ENCODE measurements at places on chromosomes 3 and 15.

- DNase-seq = no peak
Observed at GRCh38 chr3:133055339-133055738, 17.1 kb downstream of the TMEM108 start.

DNA sequence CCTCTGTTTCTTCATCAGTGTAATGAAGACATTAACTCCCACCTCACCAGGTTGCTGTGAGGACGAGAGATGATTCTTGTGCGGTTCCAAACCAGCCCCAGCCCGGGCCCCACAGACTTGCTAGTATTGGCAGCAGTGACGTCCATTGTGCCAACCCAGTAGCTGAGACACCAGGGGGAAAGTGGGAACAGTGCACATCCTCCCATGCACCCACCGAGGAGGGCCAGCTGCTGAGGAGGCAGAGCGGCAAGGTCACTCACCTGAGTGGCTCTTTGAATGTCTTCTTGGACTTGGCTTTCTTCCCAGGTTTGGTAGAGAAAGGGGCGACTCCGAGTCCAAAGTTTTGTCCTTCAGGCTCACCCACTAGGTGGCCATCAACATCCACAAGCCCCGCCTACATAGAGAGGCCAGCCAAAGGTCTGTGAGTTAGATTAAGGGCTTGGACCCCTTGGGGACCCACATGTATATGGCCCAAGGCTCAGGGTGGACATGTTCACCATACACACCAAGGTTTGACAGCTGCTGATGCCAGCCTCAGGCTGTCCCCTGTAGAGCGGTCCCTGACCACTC, 38.0 kb downstream of the KIF9 start:
- no peak for DNase-seq

- DNase-seq = no peak
Observed at GRCh38 chr3:155398046-155398445, 104.6 kb upstream of the STRIT1 start.

DNA sequence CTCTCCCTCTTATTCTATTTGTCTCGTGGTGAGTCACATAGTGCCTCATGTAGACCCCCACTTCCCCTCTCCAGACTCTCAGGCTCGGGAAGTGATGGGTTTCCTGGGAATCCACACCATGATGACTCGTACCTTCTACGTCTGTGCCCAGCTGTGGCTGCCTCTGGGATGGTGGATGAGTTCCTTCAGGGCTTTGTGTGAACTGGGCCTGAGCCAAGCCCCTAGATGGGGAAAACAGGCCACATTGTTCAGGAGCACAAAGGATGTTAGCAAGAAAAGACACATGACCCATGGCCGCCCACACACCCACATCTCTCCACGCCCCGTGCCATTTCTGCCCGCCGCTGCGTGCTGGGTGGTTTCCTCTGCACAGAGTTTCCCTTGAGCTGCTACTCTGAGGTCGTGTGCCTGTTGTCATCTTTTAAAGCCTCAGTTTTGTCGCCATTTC, 10.5 kb downstream of the ISG20 start:
- DNase-seq = peak; percentile 61

DNA sequence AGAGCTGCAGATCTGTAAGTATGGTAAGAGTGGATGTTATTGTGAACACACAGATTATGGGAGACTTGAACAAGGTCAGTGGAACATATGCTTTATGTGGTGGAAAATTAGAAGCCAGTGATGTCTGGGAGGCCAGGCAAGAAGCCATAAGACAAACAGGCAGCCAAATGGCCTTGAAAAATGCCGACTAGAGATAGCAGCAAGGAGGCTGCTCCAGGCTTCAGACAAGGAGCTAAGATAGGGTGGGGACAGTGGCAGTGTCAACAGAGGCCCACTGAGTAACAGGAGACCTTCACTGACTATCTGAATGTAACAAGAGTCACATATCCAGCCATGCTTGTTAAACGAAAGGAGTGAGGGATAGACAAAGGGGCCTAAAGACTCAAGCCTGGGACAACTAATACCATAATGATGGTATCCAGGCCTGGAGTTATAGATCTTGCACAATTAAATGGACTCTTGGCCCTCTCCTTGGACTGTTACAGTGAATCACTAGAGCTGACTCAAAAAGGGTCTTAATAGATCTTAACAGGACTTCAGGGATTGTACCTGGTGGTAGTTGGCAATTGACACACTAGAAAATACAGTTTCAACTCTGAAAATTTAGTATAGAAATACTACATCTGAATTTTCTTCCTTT, 50.6 kb downstream of the CFAP20DC start:
- no peak for DNase-seq

DNA sequence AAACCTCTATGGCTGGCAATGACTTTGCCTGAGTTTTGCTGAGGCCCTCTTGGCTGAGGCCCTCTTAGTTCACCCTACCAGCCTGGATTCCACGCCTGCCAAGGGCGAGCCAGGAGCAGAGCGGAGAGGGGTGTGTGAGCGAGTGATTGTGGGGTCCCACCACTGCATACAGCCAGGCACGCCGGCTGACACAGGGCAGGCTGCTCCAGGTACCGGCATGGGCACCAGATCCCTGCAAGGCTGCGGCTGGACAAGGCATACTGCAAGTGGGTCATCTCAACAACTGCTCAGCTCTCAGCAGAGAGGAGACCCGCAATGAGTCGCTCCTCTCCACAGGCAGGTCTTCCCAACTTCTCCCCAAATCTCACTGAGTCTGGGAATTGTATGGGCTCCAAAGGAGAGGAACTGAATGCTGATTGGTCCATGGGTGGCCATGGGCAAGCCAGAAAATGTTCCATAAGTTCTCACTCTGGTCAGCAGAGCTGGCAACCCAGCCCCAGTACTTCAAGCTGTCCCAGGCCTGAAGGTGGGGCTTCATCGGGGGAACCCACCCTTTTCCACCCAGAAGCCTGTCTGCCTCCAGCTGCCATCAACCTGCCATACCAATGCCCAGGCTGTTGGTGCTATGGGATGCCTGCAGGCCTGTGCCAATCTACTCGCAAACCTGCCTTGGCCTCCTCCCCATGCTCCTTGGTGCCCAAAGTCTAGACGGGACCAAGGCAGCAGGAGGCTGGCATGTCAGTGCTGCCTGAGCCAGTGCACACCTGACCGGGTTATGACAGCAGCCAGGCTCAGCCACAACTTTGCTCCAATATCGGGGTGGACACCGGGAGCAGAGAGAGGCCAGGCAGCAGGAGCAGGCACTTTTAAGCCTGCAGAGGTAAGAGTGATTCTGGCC, 1273.6 kb upstream of the GBE1 start:
- DNase-seq = no peak

GRCh38 chr3:113223475-113224281, 12.3 kb downstream of the BOC start:
- no peak for DNase-seq

DNA sequence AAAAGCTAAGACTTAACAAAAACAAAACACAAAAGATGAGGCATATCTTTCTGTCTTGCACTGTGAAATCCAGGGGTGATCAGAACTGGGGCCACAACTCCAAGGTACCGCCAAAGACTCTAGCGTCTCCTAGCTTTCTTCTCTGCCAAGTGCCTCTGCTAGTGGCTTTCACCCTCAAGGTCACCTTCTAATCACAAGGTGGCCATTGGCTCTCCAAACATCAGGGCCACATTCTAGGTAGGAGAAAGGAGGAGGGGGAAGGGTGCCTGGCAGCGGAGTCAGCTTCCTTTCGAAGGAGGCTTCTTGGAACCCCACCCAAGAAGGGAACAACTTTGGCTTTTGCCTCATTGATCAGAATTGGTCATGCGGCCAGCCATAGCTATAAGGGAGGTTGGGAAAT, 168.8 kb upstream of the SMAD3 start:
- no peak for DNase-seq

DNA sequence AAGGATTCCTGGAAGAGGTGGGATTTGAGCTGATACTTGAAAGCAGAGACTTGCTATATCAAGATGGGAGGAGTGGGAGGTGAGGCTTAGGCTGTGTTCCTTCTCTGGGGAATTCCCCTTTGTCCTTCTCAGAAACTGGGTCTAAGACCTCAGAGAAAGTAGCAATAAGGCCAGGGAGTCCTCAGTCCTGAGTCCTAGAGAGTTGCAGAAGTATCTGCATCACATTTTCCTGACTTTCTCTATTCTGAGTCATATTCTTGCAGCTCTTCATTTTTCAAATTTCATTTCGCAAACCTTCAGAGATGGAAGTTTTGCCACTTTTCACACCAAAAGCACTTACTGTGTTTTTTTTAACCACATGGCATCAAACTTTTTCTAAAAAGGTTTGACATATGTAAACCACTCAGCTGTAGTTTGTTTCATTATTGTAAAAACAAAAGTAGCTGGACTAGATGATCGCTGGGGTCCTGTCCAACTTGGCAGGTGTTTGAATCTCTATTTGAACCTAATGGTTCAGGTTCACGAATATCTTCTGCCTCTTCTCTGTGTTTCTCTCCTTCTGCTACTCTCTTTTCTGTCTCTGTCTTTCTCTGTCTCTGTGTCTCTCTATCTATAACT, 21.3 kb downstream of the COLQ start:
- no peak for DNase-seq

DNA sequence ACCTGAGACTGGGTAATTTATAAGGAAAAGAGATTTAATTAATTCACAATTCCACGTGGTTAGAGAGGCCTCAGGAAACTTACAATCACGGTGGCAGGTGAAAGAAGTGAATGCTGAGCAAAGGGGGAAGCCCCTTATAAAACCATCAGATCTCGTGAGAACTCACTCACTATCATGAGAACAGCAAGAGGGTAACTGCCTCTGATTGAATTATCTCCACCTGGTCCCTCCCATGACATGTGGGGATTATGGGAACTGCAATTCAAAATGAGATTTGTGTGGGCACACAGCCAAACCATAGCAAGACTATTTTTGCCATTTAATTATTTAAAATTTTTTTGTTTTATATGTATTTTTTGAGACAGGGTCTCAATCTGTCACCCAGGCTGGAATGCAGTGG, 27.0 kb upstream of the KCTD6 start:
- DNase-seq = no peak

DNA sequence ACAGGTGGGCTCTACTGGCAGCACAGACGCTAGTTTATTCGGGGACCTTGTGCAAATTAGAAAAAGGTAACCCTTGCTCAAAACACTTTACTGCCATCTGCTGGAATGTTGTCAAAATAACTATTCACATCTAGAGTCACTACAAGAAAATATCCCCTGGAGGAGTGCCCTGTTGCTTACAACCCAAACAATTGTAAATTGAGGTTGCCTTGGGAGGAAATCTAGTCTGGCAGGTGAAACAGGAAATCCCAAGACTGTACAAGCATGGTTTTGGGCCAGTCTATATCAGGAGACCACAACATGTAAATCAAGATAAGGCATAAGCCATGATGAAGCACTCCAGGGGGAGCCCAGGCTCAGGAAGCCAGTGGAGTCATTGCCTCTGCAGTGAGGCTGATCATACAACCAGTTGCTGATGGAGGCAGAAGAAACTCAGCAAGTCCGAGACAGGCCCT, 136.8 kb upstream of the ACP3 start:
- DNase-seq = peak; percentile 41

GRCh38 chr3:12981306-12982275, 91.6 kb downstream of the IQSEC1 start:
- DNase-seq = no peak

DNA sequence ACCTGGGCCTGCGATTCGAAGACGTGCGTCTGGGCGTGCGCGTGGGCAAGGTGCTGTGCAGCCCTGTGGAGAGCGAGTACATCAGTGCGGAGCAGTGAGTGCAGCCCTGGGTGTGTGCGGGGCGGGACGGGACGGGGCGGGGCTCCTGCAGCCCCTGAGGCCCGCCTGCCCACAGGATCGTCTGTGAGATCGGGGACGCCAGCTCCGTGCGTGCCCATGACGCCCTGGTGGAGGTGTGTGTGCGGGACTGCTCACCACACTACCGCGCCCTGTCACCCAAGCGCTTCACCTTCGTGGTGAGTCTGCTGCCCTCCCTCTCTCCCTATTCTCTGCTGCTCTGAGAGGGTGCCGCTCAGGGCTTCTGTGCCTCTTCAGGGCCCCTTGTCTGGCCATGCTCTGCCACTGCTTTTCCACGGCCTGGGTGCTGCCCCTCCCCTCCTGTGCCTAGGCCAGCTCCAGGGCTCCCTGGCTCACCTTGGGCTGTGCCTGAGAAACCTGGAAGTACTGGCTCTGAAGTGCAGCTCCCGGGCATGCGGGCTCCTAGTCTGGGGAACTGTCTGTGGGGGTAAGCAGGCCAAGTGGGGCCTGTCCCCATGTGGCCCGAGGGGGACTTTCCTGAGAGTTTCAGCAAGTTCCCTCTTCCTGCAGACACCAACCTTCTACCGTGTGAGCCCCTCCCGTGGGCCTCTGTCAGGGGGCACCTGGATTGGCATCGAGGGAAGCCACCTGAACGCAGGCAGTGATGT, 31.8 kb downstream of the PLXNA1 start:
- DNase-seq = no peak

GRCh38 chr15:92914768-92915221, 14.7 kb downstream of the CHD2 start:
- DNase-seq = no peak

GRCh38 chr15:29677871-29678461, 144.3 kb downstream of the TJP1 start:
- DNase-seq = no peak

All from RCC 7860 (cell line).